ENCODE measurements at places on chromosomes 16 and 17. TPM values are rescaled to one million over a fixed set of nuclear protein-coding genes. Genes with fewer than 3 reads are reported as not detected.
A peak's percentile ranks its signal among the peaks of the same experiment; 100 is the strongest.

NPW gene
- 3.9 TPM for total RNA-seq

COX6A2 gene
- not detected for total RNA-seq

APOH gene
- not detected for total RNA-seq

- H3K4me1 ChIP-seq = no peaks in the 10 kb centered on the region
- no peak overlapping the region for H3K4me3 ChIP-seq
- no peaks in the 10 kb centered on the region for H3K36me3 ChIP-seq
- H3K27ac ChIP-seq = no peak overlapping the region
Measured at GRCh38 chr17:72576289-72576759, 455.5 kb downstream of the SOX9 start.

GRCh38 chr17:72733619-72734282 is 358.7 kb downstream of the SLC39A11 start:
- no peaks in the 10 kb centered on the region for H3K36me3 ChIP-seq
- no peak overlapping the region for H3K27ac ChIP-seq
- H3K4me1 ChIP-seq = no peaks in the 10 kb centered on the region

DNA sequence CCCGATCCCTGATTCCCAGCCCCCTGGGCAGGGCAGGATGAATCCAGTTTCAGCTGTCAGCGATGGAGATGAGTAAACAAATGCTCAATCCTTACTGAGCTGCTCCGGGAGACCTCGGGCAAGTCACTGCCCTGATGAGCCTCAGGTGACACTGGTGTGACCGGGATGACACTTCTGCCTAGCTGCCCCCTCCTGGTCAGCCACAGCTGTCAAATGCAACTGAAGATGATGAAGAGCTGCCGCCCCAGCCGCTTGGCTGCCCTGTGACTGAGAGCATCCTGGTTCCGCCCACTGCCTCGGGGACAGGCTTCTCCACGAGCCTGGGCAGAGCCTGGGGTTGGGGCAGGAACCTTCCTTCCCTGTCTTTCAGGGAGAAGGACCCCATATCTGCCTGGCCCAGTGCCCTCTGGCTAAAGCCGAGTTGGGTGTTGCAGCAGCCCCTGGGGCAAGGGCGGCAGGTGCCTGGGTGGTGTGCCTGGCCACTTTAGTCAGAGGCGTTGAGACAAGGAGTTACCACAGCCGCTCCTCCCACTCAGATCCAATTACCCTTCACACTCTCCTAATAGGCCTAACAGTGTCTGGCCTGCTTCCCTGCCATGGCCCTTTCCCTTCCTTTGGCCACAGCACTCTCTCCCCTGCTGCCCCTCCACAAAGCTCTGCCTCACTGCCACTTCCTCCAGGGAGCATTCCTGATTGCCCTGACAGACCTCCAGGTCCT is 5.5 kb downstream of the CCL17 start:
- H3K27me3 ChIP-seq = peaks cover 2% of the 10 kb centered on the region
- no peak overlapping the region for H3K4me3 ChIP-seq
- DNase-seq = no peak
- H3K36me3 ChIP-seq = no peaks in the 10 kb centered on the region

DNA sequence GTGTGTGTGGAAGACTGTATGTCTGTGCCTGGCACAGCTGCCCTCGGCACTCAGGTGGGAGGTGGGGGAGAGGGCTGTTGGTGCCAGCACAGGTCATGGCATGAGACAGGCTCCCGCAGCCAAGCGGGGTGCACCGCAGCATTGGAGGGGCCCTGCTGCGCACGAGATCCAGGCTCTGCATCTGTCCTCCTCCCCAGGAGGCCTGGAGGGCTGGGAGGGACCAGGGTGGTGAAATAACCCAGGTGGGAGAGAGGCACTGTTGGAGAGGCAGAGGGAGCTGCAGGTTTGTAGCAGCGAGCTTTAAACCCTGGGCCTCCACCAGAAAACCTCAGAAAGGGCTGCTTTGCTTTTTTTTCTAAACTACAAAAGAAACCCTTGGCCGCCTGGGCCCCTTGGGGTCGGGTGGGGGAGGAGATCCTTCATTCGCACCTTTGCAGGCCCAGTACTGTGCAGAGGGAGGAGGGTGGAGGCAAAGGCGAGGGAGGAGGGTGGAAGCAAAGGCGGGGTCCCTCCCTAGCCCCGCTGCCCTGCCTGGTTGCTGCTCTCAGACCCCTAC is 241.7 kb downstream of the SEC14L1 start:
- no peaks in the 10 kb centered on the region for H3K36me3 ChIP-seq
- no peak for DNase-seq
- no peak overlapping the region for H3K27ac ChIP-seq
- H3K4me1 ChIP-seq = peaks cover 21% of the 10 kb centered on the region

DNA sequence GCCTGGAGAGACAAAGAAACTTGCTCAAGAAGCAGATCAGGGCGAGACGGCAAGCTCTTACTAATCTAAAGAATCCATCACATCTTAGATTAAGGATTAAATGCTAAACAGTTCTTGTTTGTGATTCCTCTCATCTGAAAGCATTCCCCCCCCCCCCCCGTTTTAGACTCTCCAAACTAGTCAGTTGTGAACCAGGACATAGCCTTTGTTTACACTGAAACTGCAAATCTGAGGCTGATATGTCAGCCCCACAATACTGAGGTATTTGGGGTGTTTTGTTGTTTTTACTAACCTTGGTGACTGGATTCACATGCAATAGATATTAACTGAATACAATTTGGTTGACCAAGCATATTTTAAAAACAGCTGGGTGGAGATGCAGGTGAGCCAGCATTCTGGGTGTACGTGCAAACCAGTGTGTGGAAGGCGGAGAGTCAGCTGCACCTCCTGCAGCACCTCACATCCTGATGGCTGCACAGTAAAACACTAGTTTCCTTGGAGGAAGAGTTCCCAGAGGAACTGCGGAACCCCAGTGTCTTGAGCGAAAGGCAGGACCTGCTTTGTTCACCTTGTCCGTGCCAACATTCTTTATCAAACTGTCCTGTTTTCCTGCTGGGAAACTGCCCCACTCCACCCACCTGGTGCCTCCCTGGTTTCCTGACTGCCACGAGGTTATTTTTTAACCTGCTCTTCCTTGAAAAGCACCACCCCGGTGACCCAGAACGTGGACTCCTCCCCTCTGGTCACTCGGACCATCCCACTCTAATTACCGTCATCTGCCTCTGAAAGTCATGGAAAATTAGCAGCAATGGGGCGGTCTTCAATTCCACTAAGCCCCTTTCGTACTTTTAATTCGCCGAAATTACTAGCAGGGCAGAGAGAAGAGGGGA is 1.2 kb upstream of the YPEL2 start:
- DNase-seq = peak; percentile 92
- H3K4me1 ChIP-seq = peaks cover 53% of the 10 kb centered on the region
- no peaks in the 10 kb centered on the region for H3K27me3 ChIP-seq
- H3K27ac ChIP-seq = peak overlapping the region; percentile 69
- no peaks in the 10 kb centered on the region for H3K36me3 ChIP-seq
